Caco-2 (cell line): ENCODE measurements at places on chromosomes 5 and 9. TPM values are rescaled to one million over a fixed set of nuclear protein-coding genes. Genes with fewer than 3 reads are reported as not detected.

DNA sequence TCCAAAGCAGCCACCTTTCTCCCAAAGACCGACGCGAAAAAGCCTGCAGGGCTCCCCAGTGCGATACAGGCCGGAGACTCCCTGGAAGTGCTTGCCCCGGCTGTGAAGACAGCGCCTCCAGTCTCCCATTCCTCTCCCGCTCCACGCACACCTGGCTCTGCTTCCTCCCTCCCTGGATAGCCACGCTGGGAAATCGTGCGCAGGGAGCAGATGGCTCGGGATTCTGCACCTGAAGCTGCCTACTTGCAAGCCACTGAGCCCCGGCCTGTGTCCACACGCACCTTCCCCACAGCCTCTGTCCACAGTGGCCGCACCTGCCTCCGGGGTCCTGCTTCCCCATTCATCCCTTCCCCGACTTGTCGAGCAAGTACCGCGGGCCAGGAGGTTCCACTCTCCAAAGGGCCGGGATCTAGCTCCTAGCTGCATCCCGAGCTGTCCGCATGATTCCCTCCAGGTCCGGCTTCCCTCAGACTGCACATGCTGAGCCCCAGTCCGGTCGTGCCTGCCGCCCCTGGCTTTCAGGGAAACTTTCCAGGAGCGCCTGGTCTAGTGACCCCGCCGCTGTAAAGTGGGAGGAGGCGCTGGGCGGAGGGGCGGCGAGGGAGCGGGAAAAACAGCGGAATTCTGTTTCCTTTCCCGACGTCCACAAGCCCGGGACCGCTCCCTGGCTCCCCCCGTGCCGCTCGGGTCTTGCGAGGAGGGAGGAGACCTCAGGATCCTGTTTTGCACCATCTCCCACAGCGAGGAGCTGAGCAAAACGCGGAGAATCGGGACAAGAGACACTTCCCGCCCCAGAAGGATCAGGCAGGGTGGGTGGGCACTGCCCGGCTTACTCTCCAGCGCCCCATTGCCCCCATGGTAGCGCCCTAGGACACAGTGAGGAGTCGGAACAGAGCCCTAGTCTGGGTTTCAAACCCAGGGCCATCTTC, 2.0 kb downstream of the SEMA6A start:
- peaks cover 8% of the 10 kb centered on the region for H3K4me1 ChIP-seq
- peak overlapping the region; percentile 61 for H3K4me3 ChIP-seq
- H3K27me3 ChIP-seq: no peaks in the 10 kb centered on the region; the same call in 1 of the 2 replicates
- peak overlapping the region; percentile 69 for H3K27ac ChIP-seq
- H3K36me3 ChIP-seq: no peaks in the 10 kb centered on the region
- peak; percentile 63 for DNase-seq

DNA sequence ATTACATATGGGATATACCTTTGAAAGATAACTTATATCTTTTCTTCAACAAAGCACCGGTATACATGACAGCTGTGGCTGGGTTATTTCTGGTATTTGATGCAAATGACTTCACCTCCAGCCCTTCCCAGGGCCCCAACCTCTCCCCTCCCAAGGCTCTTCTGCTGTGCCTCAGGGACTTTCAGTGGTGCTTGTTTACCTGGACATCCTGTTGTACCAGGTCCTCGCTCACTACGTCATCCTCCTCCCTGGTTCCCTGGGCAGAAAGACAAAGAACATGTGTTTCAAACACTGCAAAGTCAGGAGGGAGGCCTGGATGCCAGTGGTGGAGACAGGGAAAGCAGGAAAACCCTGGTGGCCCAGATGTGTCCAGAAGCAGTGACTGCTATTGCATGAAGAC, 23.4 kb downstream of the ANXA6 start:
- no peaks in the 10 kb centered on the region for H3K36me3 ChIP-seq
- no peak overlapping the region for H3K4me3 ChIP-seq
- no peak for DNase-seq
- peaks cover 18% of the 10 kb centered on the region for H3K4me1 ChIP-seq

- H3K4me1 ChIP-seq: no peaks in the 10 kb centered on the region
- H3K4me3 ChIP-seq: no peak overlapping the region
- DNase-seq: no peak
- H3K27ac ChIP-seq: no peak overlapping the region
- H3K36me3 ChIP-seq: no peaks in the 10 kb centered on the region
- no peaks in the 10 kb centered on the region for H3K27me3 ChIP-seq
Measured at GRCh38 chr5:120086081-120086480, 378.0 kb upstream of the PRR16 start.

DNA sequence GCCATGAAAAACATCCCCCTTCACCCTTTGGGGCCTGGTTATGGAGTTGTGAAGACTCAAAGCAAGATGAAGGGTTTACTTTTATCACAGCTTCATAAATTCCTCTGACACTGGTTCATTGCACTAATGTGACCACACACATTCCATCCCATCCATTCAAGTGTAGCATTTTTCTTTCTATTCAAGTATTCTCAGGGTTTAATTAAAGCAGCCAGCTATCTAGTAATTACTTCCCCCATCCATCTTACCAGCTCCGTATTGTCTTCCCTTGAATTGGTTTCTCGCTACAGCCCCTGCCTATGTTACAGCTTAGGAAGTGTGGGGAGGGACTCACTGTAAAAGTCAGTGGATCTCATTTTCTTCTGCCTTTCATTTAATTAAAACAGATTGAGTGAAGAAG, 387.0 kb upstream of the RFX3 start:
- H3K4me1 ChIP-seq: peaks cover 10% of the 10 kb centered on the region; the same call in 1 of the 2 replicates
- DNase-seq: no peak
- no peak overlapping the region for H3K4me3 ChIP-seq
- no peak overlapping the region for H3K27ac ChIP-seq

GRCh38 chr9:124761196-124761595, 9.9 kb downstream of the NR6A1 start:
- H3K36me3 ChIP-seq: no peaks in the 10 kb centered on the region
- no peaks in the 10 kb centered on the region for H3K27me3 ChIP-seq
- DNase-seq: no peak
- no peak overlapping the region for H3K27ac ChIP-seq

- H3K4me1 ChIP-seq: no peaks in the 10 kb centered on the region
- H3K27ac ChIP-seq: no peak overlapping the region
- H3K27me3 ChIP-seq: no peaks in the 10 kb centered on the region
- no peaks in the 10 kb centered on the region for H3K36me3 ChIP-seq
- no peak overlapping the region for H3K4me3 ChIP-seq
- DNase-seq: no peak
Measured at GRCh38 chr9:23801523-23801922, 24.5 kb downstream of the ELAVL2 start.

FOXD4L4 gene
- total RNA-seq: 0.26 and 0.32 TPM in 2 replicates

DNA sequence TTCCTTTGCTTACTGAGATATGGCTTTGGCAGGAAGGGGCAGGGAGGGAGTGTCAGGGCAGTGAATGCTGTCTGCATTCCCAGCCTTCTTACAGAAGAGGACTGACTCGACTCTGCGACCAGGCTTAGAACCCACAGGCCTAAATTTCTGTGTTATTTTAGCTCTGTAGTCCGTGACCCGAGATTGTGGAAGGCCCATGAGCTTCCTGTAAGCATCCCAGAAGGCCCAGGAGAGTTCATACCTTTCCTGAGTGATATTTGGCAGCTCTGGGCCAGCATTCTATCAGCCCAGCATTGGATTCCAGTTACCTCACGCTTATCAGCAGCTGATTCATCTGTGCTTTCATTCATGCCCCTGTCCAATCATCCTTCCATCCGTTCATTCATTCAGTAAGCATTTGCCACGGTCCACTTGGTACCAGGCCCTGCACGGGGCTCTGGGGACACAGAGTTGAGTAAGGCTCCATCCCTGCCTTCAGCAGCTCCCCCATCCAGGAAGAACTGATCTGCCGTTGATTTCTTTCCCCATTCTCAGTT, 28.2 kb upstream of the RPL26L1 start:
- H3K36me3 ChIP-seq: peaks cover 3% of the 10 kb centered on the region; the same call in 1 of the 2 replicates
- H3K27me3 ChIP-seq: no peaks in the 10 kb centered on the region
- no peak overlapping the region for H3K4me3 ChIP-seq
- no peaks in the 10 kb centered on the region for H3K4me1 ChIP-seq
- no peak overlapping the region for H3K27ac ChIP-seq
- DNase-seq: no peak

HTR4 gene
- total RNA-seq: not detected in 2 replicates

DNA sequence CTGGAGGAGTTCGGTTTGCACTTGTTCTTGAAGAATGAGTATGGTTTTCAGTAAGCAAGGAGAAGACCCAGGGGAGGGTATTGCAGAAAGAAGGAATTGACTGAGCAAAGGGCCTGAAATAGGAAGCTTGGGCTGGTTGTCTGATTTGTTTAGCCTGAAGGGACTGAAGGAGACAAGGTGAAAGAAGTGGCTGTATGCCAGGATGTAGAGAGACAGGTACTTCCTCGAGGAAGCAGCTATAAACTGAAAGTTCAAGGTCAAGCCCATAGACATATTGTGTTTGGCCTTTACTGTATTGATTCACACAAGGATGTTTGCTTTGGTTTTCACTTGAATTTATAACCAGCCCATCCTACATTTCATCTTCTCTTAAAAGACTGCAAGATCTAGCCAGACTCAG, 183.1 kb downstream of the PALM2AKAP2 start:
- H3K27me3 ChIP-seq: peaks cover 1% of the 10 kb centered on the region; the same call in 1 of the 2 replicates
- H3K27ac ChIP-seq: no peak overlapping the region
- H3K4me3 ChIP-seq: no peak overlapping the region
- no peaks in the 10 kb centered on the region for H3K4me1 ChIP-seq
- no peaks in the 10 kb centered on the region for H3K36me3 ChIP-seq
- no peak for DNase-seq

- no peaks in the 10 kb centered on the region for H3K36me3 ChIP-seq
- no peaks in the 10 kb centered on the region for H3K27me3 ChIP-seq
- H3K27ac ChIP-seq: no peak overlapping the region
- H3K4me3 ChIP-seq: no peak overlapping the region
- no peak for DNase-seq
Measured at GRCh38 chr5:169064093-169064492, 236.8 kb downstream of the SLIT3 start.

DNA sequence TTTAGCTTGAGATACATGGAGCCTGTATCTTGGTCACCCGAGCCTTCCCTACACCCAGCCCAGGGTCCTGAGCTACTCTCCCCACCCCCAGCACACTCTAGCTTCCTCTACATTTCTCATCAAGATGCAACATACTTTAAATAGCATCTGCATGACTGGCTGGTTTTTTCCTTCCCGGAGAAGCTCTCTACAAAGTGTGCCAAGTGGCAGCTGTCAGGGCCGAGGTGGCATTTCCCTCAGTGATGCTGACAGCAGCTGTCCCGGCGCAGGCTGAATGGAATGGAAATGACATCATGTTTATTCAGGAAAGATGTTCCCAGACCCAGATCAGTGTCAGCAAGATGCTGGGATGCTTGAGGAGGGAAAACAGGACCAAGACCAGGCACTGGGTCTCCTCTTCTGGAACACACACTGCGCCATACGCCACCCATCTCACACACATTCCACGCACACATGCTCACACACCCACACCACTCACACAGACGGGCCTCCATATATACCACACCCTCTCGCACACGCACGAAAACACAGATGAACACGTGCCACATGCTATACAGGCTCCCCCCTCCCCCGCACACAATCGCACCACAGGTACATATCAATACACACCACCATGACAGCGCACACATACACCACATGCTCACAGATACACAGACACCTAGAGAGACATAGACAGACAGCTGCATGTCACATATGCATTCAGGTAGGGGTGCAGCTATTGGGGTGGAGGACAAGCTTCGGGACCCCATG, 67.8 kb downstream of the LHX2 start:
- H3K36me3 ChIP-seq: no peaks in the 10 kb centered on the region
- H3K27me3 ChIP-seq: no peaks in the 10 kb centered on the region
- H3K4me3 ChIP-seq: no peak overlapping the region
- no peak overlapping the region for H3K27ac ChIP-seq

CDC25C gene
- total RNA-seq: 22.7 and 22.9 TPM in 2 replicates

- no peaks in the 10 kb centered on the region for H3K27me3 ChIP-seq
- H3K36me3 ChIP-seq: no peaks in the 10 kb centered on the region
- peak; percentile 59 for DNase-seq
- H3K27ac ChIP-seq: peak overlapping the region; percentile 62
Measured at GRCh38 chr5:128546658-128547281, 8.7 kb upstream of the FBN2 start.

HACD4 gene
- not detected in 2 replicates for total RNA-seq

DNA sequence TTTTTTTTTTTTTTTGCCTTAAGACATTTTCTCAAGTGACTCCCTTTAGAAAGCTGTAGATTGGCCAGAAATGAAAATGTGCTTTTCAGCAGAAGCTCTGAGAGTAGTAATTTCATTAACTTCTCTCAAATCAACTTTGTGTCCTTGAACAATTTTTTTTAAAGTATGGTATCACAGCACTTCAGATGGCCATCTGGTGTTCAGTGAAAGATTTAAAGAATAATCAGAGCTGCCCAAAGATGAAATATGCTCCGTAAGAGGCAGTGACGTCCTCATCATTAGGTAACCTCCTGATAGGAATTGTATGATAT, 43.0 kb upstream of the PCAT7 start:
- no peak for DNase-seq
- H3K27ac ChIP-seq: no peak overlapping the region
- H3K4me3 ChIP-seq: no peak overlapping the region
- H3K4me1 ChIP-seq: peaks cover 12% of the 10 kb centered on the region; the same call in 1 of the 2 replicates
- H3K36me3 ChIP-seq: no peaks in the 10 kb centered on the region

PPP6C gene
- total RNA-seq: 37.4 and 41.2 TPM in 2 replicates

DNA sequence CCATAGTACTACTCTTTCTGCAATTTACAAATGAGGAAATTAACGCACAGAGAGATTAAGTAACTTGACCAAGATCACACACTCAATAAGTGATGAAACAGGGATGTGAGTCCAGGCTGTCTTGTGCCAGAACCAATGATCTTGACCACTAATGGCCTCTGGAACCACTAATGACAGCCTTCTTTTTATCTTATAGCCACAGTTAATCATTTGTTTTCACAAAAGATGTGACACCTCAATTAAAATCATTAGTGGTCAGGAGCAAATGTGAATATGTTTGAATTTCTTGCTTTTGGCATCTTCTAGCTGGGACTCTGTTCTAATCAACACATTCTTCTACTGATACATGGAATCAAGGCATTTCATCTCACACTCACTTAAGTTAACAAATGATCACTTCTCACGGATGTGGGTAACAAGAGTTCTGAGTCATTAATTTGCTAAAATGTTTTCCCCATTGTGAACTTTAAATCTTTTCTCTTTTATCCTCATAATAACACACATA, 102.7 kb upstream of the CD180 start:
- no peaks in the 10 kb centered on the region for H3K4me1 ChIP-seq
- no peaks in the 10 kb centered on the region for H3K36me3 ChIP-seq
- no peaks in the 10 kb centered on the region for H3K27me3 ChIP-seq

- H3K27me3 ChIP-seq: no peaks in the 10 kb centered on the region
- no peak for DNase-seq
- H3K36me3 ChIP-seq: no peaks in the 10 kb centered on the region
- no peak overlapping the region for H3K4me3 ChIP-seq
Measured at GRCh38 chr5:102823441-102823874, 68.4 kb downstream of the PAM start.

ITGA1 gene
- total RNA-seq: 26.4 and 27.4 TPM in 2 replicates

RANBP17 gene
- 28.2 and 31.8 TPM in 2 replicates for total RNA-seq

DNA sequence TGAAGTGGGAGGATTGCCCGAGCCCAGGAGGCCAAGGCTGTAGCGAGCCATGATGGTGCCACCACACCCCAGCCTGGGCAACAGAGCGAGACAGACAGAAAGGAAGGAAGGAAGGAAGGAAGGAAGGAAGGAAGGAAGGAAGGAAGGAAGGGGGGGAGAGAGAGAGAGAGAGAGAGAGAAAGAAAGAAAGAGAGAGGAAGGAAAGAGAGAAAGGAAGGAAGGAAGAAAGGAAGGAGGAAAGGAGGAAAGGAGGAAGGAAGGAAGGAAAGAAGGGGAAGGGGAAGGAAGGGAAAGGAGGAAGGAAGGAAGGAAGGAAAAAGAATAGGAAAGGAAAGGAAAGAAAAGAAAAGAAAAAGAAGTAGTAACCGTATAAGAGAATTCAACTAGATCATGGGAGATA, 20.8 kb upstream of the LHFPL2 start:
- H3K27ac ChIP-seq: no peak overlapping the region
- peaks cover 28% of the 10 kb centered on the region for H3K4me1 ChIP-seq
- no peaks in the 10 kb centered on the region for H3K27me3 ChIP-seq
- no peak overlapping the region for H3K4me3 ChIP-seq

C1QTNF3 gene
- total RNA-seq: 2.5 and 4.4 TPM in 2 replicates
